Thoracic aorta (tissue), 2 donors: ENCODE measurements at places on chromosomes 1 and 21. TPM values are rescaled to one million over a fixed set of nuclear protein-coding genes. Genes with fewer than 3 reads are reported as not detected.

The ITLN2 gene
- total RNA-seq = not detected

- DNase-seq = no peak
Measured at GRCh38 chr1:195550071-195550862, 1058.0 kb downstream of the KCNT2 start.

DNA sequence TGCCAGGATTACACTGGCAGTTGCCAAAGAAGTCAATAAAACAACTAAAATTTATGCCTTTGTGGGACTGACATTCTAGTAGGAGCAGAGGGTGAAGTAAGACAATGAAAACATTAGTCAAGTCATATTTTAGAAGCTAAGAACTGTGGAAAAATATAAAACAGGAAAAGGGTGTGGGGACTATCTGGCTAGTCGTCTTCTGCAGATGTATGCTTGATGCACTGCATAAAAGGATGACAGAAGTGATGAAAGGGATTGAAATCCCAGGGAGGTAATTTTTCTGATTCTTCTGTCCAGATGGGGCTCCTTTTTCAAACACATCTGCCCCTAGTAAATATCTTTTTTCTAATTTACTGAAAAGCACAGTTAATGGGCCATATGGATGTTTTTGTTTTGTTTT is 706.3 kb downstream of the ADGRL2 start:
- no peak for DNase-seq

GRCh38 chr1:246564839-246565750 is 966 bp downstream of the TFB2M start:
- no peak for DNase-seq

GRCh38 chr1:6343506-6344405 is 49.8 kb downstream of the ACOT7 start:
- no peak for DNase-seq

- no peak for DNase-seq
Measured at GRCh38 chr1:63248216-63248615, 74.2 kb upstream of the FOXD3 start.
